NCI-H526 treated with DMSO at 0.1 percent for 48 hours (cell line): ENCODE measurements at places on chromosomes 13 and 19.

DNA sequence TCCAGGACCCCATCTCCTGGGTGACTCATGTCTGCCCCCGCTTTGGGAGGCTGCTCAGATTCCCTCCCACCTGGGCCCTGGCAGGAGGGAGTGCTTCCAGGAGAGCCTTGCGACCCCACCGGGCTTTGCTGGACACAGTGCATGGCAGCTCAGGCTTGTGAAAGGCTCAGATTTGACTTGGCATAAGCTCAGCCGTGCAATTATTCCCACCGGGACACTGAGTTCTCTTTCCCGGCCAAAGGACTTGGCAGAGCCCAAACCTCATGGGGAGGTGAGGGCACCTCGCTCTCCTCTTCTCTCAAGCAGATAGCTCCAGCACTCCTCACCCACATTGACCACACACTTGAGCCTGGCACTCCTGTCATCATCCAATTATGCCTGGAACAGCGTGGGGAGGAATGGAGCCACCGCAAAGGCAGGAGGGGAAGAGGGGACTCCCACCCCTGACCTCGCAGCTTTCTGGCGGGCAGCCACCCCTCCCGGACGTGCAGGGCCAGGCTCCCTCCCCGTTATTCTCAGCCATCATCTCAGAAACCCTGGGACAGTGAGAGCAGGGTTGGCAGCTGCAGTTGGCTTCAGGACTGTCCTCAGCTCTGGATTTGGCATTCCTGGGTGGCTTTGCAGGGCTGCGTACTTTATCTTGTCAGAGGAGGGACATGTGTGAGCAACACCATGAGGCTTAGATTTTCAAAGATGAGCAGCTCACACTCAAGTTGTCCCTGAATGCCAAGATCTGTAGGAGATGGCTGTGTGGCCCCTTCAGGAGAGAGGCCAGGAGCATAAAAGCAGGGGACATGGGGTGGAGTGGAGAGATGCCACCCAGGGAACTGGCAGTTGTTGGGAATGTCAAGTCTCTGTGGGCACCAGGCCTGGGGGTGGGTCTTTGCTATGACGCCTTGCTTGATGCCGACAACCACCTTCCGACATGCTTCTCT, 306.2 kb downstream of the TEX29 start:
- no peak for DNase-seq

DNA sequence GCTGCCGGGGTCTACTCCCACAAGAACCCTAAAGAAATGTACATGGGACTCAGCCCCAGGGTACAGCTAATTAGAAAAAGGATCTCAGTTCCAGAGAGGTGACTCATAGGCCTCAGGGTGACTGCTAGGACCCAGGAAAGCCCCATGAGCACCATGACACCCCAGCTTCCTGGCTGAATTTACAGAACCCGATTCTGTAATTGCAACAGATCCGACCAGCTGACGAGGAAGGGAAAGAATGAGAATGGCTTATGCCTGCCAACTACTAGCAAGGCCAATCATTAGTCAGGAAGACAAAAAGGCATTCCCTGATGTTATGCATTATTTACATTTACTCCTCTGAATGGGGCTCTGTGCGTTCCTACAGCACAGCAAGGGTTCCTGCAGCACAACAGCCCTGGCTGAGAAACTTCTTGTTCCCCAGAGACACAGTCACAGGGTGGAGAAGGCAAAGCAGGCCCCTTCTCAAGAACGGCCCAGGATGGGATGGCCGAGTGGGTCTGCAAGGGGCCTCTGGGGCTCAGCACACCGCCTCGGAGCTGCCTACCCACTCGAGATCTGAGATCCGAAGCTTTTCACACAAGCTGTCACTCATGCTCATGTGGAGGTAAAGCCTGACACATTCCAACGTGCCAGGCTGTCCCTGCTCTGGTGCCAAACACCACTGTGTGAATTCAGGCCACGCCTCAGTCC, 27.2 kb downstream of the PBX4 start:
- no peak for DNase-seq

DNA sequence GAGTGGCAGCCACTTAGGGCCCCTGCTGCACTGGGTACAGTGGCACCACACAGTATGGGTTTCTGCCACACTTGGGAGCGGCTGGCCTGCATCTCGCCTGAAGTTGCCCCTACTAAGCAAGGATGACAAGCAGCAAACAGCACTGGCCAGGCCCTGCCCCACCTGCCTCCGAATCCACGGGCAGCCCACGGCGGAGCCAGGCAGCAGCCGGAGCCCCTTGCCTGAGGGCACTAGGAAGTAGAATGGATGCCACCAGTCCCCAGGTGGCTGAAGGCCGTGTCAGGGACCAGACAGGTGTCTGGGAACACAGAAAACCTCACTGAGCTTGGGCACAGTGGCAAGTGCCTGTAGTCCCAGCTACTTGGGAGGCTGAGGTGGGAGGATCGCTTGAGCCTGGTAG, 19.4 kb downstream of the MLLT1 start:
- no peak for DNase-seq

DNA sequence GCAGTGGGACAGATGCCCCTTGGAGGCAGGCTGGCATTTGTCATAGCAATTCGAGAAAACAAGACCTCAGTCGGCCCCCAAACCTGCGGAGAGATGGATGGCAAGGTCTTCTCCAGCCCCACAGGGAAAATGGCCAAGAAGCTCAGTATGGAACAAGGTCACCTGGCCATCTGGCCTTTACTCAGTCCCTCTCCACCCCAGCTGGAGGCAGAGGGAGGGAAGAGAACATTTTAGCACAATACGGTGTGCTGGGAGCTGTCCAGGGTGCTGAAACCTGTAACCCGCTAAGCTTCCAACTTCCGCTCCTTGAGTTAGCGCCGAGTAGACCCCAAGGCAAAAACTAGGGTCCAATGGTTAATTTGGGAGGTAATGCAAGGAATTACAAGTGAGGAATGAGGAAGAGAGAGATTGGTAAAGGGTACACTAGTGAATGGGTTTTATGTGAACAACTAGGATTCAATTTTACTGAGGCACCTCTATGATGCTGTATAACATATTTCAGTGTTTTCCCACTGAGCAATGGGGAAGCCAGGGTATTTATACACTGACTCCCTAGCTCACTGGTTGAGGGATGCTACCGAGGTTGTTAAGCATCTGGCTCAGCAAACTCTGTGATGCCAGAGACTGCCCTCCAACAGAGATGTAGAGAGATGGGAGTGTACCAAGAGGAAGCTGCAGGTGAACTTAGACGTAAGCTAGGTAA, 64.3 kb downstream of the CACNA1A start:
- no peak for DNase-seq

DNA sequence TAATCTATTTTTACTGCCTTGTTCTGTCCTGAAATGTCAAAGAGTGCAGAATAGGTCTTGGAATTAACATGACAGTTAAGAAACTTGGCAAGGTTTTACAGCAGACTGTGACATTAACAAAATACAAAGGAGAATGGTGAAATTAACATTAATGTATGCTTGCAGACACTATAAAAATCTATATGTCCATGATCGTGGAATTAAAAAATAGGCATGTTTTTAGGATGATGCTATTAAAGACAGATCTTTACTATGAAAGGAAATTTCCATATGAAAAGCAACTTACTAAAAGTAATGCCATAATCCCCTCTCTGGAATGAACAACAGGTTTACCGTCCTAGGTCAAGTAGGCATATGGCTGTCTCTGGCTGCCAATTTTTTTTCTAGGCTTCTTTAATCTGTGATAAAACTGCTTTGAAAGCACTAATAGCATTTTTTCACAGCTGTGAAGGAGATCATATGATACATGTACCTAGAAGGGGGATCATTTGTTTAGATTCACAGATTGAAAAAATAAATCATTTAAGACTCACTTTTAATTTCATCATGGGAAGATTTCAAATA, 291.5 kb downstream of the ZNF536 start:
- DNase-seq = no peak

DNA sequence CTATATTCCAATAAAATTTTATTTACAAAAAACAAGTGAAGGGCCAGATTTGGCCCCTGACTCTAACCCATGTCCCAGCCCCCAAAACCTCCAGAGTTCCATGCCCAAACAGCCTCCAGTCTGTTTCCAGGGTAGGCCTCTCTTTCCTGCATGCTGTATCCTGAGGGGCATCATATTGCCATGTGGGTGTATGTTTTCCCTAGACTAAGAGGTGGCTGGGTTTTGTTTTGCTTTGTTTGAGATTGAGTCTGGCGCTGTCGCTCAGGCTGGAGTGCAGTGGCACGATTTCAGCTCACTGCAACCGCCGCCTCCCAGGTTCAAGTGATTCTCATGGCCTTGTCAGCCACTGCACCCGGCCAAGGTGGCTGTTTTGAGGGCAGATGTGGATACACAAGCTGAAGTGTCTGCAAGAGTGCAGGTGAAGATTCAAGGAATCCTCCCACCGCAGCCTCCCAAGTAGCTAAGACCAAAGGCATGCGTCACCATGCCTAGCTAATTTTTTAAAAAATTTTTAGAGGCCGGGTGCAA, 23.6 kb upstream of the LSM14A start:
- no peak for DNase-seq

- no peak for DNase-seq
Observed at GRCh38 chr13:71499944-71500514, 367.0 kb downstream of the DACH1 start.

- no peak for DNase-seq
Observed at GRCh38 chr19:45976178-45976577, 2.5 kb upstream of the NOVA2 start.

DNA sequence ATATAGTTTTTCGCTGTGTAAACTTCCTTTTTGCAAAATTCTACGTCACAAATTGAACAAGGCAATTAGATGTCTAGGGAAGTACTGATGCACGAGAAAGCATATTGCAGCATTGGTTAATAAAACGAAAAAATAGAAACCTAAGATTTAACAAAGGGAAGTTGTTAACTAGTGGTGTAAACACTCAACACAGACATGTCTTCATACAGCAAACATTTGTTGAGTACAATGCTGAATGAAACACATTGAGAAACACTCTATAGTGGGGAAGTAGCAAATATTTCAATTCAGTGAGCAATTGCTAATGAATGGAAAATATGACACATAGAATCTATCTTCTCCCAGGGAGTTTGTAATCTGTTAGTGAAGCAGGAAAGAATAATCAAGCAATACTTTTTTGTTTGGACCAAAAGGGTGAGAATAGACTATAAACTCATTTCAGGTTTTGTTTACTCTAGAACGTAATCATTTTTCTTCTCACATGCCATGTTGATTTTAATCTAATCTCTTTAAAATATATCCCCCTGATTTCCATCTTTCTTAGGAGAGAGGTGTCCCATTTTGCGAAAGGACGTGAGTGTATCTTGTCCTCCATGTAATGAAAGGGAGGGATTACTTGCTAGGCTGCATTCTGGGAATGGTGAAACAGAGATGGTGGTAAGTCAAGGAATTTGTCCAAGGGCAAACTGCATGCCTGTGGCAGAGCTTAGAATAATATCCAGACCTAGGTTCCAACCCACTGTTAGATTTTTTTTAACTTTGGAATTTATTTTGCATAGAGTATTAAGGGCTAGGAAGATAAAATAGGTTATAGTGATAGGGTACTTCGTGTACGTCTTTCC, 1.7 kb upstream of the ANKRD10 start:
- DNase-seq = no peak

GRCh38 chr13:41813426-41813825, 147.5 kb downstream of the VWA8 start:
- no peak for DNase-seq
